Suprapubic skin (tissue), 4 donors: ENCODE measurements at places on chromosomes 4 and X. TPM values are rescaled to one million over a fixed set of nuclear protein-coding genes. Genes with fewer than 3 reads are reported as not detected.
A peak's percentile ranks its signal among the peaks of the same experiment; 100 is the strongest.

Gene ARHGAP6
- 3.7 TPM for total RNA-seq

GRCh38 chr4:52659722-52660261 is 691 bp upstream of the USP46 start:
- peak; percentile 82 for DNase-seq

DNA sequence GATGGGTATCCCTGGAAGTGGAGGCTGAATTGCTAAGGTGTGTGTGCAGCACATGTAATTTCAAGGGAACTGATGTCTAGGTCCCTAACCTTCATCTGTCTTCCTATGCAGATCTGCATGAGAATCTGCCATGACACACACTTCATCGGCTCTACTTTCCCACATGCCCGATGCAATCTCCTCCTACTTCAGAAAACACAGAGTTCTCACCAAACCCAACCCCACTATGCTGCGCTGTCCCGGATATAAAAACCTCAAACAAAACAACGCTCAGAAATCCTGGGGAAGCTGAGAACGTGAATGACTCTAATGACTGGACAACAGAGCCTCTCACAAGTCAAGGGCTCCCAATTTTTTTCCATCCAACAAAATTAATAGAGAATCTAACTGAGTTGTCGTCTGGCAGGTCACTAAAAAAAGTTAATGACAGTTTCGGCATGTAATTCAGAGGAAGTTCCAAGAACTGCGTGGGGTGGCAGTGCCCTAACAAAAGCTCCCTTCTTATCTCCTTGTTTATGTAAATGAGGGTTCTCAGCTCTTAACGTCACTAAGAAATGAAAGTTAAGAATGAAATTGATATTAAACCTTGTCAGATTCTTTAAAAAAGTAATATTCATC is 39.0 kb downstream of the STX18 start:
- DNase-seq, result no peak

DNA sequence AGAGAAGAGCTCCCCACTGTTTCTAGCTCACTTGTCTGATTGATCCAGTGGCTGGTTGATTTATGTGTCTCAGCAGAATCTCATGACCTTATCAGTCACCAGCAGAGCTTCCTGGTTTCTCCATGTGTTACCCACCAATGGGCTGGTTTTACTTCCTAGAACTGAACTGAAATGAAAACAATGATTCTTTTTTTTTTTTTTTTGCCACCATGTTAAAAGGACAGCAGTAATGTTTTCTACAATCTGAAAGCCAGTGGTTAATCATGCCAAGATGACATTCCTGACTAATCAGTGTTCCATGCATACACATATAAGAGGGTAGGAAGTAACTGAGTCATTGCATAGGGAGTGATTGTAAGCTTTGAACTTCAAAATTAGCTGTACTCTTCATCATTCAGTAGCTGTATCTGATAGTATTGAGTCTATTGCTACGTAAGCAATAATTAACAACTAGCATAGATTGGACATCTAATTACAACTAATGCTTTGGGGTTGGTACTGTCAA is 67.7 kb downstream of the SLC4A4 start:
- DNase-seq, result no peak

Gene CACNA1F
- not detected for total RNA-seq

Gene ABCB7
- 78.4 TPM for total RNA-seq

DNA sequence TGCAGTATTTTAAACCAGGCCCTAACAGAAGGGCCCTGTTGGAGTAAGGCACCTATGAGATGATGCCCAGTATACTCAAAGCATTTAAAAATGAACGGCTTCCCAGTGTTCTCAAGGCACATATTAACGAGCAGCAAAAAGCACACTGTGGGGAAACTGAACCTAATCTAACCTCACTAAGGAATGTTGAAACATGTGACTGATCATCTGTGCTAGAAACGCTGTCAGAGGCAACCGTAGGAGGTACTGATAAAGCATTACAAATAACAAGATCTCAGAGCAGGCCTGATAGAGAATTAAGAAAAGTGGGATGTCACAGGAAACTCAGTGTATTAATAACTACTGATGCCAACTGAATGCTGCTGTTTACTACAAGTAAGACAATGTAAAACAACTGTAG is 24.0 kb downstream of the ASB9 start:
- DNase-seq, result no peak

Gene DEFB131A
- total RNA-seq, result not detected

Gene PABPC1L2B
- total RNA-seq, result not detected
